ENCODE measurements at places on chromosomes 3 and 15.

DNA sequence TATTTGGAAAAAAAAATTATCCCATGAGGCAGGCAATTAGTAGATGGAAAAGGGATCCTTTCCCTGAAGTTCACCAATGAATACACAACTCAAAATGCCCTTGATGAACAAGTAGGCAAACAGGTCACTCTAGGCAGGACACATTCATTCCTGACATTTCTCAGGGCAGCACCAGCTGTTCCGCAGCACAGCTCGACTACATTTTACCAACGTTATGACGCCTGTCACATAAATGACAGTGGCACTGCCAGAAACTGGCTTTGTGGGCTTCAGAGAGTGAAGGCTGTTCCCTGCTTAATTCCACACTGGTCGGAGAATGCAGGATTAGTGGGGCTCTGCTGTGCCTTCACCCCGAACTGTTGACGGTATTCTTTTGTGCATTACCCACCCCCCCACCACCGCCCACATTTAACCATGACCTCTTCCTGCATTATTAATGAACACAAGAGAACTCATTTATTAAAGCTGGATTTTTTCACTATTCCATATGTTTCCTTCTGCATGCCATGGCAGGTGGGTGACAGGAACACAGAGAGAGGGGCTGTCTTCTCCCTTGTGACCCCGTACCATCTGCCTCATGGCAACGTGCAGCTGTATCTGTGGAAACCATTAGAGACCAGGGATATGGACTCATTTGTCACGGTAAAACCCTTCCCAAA is 197.6 kb downstream of the PDZRN3 start:
- DNase-seq, result no peak

DNA sequence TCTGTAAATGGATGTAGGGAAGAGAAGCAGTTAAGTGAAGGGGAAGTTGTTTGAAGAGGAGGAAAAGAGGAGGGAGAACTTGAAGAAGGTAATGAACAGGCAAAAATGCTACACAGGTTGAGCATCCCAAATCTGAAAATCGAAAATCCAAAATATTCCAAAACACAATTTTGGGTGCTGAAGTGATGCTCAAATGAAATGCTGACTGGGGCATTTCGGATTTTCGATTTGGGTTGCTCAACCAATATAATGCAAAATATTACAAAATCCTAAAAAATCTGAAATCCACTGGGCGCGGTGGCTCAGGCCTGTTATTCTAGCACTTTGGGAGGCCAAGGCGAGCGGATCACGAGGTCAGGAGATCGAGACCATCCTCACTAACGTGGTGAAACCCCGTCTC is 61.9 kb upstream of the CDAN1 start:
- no peak for DNase-seq

DNA sequence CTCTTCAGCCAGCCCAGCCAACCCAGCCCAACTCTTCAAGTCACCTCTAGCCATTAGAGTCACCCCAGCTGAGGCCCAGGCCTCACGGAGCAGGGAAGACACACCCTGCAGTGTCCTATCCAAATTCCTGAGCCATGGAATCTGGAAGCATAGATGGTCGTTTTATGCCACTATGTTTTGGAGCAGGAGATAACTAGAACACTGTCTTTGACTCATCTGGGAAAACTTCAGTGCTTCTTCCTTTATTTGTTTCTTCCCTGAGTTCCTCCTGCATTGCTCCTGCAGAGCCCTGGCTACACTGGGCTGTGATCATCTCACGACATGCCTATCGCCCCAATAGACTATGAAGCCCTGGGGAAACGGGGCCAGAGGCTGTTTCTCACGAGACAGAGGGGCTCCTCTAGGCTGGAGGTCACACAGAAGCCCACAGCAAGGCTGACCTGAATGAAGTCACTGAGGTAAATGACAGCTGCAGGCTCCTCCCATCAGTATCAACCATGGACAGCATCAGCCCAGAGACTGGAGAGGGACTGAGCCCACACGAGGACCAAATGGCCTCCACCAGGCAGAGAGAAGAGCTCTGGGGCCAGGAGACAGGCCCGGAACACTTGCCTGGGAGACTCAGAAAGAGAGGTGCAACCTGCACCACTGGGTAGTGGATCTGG is 22.7 kb downstream of the CRABP1 start:
- no peak for DNase-seq

GRCh38 chr15:39142500-39142899 is 438.4 kb upstream of the THBS1 start:
- no peak for DNase-seq

GRCh38 chr3:152322756-152323155 is 54.0 kb downstream of the MBNL1 start:
- DNase-seq, result no peak

DNA sequence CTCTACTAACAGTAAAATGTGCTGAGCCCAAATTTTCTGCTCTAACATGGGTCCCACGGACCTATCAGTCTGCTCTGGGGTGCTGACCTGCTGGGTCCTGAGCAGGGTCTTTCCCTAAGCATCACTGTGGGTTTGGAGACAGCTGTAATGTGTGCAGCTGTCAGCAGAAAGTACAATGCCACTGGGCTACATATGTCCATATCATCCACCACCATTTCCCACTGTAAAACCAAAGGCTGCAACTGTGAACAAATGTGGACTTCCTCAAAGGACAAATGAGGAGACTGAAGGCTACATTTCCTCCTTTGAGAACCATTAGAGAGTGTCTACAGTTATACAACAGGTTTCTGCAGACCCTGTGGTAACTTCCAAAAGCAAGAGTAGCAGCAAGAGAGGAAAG is 33.8 kb upstream of the IP6K2 start:
- DNase-seq, result no peak

DNA sequence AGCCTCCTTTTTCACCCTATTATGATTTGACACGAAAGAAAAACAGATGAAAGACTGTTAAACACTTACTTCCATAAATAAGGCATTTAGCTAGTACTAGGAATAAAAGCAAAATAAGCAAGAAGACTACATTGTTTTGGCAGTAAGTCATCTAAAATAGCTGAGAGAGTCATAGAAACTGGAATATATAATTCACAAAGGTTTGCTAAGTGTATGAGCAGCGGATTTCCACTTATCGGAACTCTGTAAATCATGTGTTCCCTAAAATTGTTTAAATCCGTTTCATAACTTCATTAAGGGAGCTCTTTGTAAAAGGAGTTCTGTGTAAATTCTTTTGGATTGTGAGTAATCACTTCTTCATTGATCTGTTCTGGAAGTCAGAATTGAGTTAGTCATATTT is 202.5 kb upstream of the CBLB start:
- DNase-seq, result no peak

GRCh38 chr15:62888623-62889022 is 153.9 kb upstream of the TPM1 start:
- no peak for DNase-seq

DNA sequence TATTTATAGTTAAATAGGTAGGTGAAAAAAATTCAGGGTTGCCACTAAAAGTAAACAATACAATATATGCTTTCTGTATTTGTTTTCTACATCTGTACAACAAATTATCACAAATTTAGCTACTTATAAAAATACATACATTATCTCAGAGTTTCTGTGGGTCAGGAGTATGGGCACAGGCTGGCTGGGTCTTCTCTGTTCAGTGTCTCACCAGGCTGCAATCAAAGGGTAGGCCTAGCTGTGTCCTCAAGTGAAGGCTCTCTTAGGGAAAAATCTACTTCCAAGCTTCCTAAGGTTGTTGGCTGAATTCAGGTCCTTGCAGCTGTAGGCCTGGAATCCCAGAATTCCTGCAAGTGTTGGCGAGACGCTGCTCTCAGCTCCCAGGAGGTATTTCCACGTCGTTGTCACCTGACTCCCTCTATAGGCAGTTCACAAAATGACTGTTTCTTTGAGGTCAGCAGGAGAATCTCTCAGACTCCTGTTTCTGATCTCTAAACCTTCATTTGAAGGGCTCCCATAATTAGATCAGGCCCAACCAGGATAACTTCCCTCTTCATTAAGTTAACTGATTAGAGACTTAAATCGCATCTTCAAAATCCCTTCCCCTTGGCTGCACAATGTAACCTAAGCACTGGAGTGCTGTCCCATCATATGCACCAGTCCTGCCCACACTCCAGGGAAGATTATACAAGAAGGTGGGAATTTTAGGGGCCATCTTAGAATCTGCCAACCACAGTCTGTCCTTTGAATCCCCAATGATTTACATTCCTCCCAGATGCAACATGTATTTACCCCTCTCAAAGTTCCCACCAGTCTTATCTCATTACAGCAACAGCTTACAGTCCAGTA is 296.6 kb downstream of the SUCLG2 start:
- no peak for DNase-seq

DNA sequence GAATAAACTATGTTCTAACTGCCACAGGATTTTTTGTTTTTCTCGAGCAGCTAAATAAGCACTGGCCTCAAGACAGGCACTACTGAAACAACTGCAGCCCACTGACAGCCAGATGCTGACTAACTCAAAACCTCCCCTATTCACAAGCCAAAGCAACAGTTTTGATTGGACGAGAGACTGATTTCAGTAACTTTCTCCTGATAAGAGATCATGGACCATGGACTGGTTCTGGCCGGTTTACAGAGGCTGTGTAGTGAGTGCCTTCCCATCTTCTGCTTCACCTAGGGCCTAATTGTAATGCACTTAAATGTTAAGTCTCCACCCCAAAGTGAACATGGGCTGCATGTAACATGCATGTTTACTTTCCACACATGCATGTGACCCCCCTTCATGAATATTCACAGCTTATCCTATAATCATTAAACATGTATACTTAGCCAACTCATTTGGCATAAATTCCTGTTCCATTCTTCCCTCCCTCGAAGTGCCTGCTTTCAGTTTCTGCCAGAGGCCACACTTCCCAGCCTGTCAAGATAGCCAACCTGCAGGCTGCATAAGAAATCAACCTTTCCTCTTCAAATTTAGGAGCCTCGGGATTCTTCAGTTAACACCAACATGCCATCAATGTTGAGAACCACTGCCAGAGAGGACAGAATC is 108.2 kb downstream of the ULK4 start:
- no peak for DNase-seq

GRCh38 chr3:149618151-149619123 is 39.4 kb downstream of the WWTR1 start:
- no peak for DNase-seq

DNA sequence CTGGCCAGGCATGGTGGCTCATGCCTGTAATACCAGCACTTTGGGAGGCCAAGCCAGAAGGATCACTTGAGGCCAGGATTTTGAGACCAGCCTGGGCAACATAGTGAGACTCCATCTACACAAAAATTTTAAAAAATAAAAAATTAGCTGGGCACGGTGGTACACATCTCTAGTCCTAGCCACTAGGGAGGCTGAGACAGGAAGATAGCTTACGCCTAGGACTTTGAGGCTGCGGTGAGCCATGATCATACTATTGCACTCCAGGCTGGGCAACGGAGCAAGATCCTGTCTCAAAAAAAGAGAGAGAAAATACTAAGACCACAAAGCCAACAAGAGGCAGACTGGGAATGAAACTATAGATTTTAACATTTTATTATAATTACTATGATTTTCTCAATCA is 4.1 kb downstream of the MB21D2 start:
- DNase-seq, result no peak

DNA sequence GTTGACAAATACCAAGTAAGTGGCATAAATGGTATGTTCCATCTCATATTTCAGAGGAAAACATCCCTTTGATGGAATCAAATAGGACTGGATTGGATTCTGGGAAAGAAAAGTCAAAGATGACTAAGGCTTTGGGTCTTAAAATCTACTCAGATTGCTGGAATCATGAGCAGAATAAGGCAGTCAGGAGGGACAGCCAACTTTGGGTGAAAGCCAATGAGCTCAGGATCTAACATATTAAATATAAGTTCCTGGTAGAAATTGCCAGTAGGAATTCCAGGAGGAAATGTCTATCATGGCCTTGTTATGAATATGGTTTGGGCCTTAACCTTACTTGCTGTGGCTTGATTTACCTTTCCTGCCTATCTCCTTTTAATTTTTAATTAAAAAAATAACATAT is 55.3 kb downstream of the ISL2 start:
- DNase-seq, result no peak

- peak; percentile 79 for DNase-seq
Observed at GRCh38 chr15:90231028-90232017, 2.4 kb downstream of the CIB1 start.

GRCh38 chr15:38257676-38258075 is 5.0 kb downstream of the SPRED1 start:
- DNase-seq, result no peak

GRCh38 chr15:84811151-84811550 is 6.0 kb upstream of the ALPK3 start:
- no peak for DNase-seq

DNA sequence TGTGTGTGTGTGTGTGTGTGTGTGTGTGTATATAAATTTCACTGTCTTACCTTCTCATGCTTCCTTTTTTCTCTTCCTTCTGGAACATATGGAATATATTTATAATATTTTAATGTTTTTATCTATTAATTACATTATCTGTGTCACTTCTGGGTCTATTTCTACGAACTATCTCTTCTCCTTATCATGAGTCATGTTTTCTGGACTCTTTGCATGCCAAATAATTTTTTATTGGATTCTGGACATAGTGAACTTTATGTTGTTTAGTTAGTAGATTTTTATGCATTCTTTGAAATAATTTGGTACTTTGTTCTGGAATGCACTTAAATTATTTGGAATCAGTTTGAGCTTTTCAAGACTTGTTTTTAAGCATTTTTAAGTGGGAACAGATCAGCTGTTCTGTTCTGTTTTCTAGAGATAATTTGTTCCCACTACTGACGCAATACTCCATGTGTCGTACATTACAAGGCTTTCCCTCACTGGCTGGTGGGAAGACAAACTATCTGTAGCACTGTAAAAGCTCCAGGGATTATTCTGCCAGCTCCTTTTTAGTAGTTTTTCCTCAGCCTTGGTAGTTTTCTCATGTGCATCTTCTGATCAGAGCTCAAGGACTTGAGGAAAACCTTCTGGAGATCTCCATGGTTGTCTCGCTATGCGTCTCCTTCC is 302.0 kb downstream of the CLSTN2 start:
- DNase-seq, result no peak

DNA sequence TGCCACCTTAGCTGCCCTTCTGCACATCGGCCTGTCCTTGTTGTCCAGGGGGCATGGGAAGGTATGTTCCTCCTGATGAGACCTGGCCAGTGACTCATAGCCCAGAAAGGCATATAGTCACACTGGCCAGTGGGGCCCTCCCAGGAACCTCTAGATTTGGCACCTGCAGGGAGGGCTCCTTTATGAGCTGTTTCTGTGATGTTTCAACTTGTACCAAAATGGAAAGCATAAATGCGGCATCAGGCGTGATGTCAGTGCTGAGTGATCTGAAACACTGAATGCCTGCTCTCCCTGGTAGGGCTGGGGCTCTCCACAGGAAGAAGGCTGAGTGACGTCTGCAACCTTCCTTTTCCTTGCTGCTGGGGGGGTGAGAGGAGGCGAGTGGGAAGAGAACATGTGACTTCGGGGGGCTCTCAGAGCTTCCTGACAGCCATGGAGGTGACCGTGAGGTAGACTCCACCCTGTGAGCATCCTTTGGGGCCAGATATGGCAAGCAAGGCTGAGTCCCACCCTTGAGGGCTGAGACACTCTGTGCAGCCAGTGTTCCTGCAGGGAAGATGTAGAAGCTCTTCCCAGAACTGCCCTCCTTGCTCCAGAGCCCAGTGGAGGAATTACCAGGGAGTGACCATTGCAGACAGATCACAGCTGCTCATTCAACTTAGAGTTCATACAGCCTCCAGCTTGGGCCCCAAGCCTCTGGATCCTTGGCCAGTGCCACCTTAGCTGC is 37.1 kb upstream of the APEH start:
- no peak for DNase-seq

GRCh38 chr15:50906954-50907600 is 1.4 kb upstream of the AP4E1 start:
- peak; percentile 82 for DNase-seq

Data from naive thymus-derived CD8-positive, alpha-beta T cell (primary cell).